Sciatic nerve (tissue), 2 donors: ENCODE measurements at places on chromosomes 4 and X. TPM values are rescaled to one million over a fixed set of nuclear protein-coding genes. Genes with fewer than 3 reads are reported as not detected.

The PDCL2 gene
- total RNA-seq: not detected

The LPAR4 gene
- total RNA-seq: 0.80 TPM

The KLB gene
- total RNA-seq: 1.2 TPM

The PAGE2B gene
- not detected for total RNA-seq

The LINC00632 gene
- 1,334 TPM for total RNA-seq

The MTMR8 gene
- 4.7 TPM for total RNA-seq

The CSN1S1 gene
- not detected for total RNA-seq

The GRIA2 gene
- total RNA-seq: 16.6 TPM

The VCX3B gene
- total RNA-seq: not detected

The ADH1A gene
- 2.8 TPM for total RNA-seq

The EGF gene
- total RNA-seq: 0.85 TPM

The TMPRSS11F gene
- total RNA-seq: not detected

The ADAMTS3 gene
- total RNA-seq: 2.3 TPM

The NPY2R gene
- not detected for total RNA-seq

DNA sequence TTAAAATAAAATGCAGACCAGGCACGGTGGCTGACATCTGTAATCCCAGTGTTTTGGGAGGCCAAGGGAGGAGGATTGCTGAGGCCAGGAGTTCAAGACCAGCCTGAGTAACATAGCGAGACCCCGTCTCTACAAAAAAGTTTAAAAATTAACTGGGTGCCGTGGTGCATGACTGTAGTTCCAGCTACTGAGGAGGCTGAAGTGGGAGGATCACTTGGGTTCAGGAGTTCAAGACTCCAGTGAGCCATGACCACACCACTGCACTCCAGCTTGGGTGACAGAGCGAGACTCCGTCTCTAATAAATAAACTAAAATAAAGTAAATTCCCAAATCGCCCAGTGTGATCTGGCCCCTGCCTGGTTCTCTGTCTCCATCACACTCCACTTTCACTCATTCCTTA, 43.7 kb downstream of the TENM3 start:
- DNase-seq: no peak

DNA sequence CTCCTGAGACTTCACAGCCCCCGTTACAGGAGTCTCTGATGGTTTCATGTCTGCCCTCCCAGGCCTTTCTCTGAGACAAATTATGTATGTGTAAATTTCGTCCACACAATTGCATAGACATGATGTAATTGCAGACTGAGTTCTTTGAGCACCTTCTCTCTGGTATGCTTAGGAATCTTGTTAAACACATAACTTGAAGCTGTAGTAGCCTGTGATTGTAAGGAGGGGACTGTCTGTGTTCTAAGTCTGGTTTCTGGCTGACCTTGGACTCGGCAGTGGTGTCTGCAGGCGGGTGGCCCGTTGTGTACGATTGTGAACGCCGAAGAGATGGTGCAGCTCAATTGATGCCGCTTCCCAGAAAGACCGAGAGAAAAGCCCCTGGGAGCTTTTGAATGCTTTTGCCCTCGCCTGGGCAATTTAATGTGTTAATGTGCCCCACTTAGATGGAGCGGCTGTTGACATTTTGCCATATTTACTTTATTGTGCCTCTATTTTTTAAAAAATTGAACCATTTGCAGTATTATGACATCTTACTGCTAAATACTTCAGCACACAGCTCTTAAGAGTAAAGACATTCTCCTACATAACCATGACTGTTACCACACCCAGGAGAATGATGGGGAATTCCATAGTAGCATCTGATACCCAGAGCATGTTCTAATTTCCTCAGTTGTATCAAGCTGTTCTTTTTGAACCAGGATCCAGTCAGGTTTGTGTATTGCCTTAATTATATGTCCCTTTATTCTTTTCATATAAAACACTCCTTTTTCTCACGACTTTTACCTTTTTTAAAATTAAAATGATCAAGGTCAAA, 58.4 kb upstream of the TADA2B start:
- DNase-seq: no peak

DNA sequence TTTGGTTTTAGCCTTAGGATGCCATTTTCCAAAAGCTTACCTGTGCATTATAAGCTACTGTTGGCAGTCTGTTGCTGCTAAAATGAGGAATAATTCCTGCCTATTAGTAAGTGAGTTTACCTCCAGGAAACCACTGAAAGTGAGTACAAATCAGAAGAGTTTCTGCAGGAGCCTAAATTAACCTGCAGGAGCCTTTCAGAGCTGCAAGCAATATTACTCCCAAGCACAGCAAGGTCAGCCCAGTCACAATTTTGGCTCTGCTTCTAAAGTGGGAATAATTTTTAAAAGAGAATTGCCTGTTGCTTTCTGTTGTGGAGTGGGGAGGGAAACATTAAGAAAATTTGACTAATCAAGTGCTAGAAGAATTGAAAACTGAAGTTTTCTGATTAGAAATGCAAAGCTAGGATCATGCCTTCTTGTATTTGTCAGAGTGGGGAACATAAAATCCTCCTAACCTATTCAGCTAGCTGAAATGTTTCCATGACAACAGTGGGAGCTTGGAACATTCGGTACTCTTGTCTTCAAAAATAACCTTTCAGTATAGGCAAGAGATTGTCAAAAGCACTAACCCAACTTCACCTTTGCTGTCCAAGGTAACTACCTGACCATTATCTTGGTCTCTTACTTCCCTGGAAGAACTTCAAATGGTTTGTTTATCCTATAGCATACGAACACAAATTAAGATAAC, 193.2 kb downstream of the COMMD8 start:
- no peak for DNase-seq

DNA sequence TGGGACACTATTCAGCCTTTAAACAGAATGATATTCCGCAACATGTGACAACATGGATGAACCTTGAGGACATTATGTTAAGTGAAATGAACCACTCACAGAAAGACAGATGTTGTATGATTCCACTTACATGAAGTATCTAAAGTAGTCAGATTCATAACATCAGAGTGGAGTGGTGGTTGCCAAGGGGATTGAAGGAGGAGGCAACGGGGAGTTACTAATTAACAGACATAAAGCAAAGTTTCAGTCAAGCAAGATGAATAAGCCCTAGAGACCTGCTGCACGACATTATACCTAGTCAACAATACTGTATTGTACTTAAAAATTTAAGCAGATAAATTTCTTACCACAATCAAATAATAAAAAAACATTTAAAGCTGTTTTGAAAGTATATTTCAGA, 105.0 kb upstream of the NR0B1 start:
- DNase-seq: no peak

- no peak for DNase-seq
These were observed 266.1 kb upstream of the ANXA10 start for GRCh38 chr4:167826281-167826680.

GRCh38 chr4:71322425-71322824, 16.4 kb upstream of the SLC4A4 start:
- no peak for DNase-seq

DNA sequence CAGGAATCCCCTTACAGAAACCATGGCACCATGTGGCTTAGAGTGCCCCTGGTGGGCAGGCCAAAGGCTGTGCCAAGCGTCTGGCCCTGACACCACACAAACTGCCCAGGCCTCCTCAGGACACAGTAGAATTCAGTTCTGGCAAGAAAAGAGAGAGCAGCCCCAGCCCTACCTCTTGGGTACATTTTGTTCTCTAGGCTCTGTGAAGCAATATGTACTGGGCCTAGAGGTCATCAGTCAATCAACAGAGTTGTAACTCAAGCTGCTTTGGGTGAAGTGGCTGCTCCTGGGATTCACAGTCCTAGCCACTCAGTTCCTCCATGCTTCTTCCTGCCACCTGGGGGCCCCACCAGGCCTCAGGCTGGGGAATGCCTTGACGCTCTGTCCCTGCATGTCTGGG, 158.1 kb upstream of the MAMLD1 start:
- no peak for DNase-seq

DNA sequence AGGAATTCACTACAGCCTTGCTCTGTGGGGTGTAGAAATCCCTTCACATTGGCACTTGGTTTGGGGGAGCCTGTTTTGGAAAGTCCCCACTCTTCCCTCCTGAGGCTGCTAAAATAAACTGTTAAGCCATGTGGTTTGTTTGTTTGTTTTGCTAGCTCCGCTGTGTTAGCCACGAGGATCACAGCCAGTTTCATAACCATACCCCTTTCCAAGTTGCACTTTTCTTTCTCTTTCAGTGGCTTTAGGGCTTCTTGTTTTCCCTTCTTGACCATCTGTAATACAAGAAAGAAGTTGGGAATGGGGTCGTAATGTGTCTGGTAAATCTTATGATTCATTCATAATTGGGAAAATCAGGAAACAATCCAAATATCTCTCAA, 24.8 kb upstream of the UXT start:
- DNase-seq: no peak

- DNase-seq: no peak
These were observed 1427.4 kb downstream of the PCDH7 start for GRCh38 chr4:32147446-32148085.

DNA sequence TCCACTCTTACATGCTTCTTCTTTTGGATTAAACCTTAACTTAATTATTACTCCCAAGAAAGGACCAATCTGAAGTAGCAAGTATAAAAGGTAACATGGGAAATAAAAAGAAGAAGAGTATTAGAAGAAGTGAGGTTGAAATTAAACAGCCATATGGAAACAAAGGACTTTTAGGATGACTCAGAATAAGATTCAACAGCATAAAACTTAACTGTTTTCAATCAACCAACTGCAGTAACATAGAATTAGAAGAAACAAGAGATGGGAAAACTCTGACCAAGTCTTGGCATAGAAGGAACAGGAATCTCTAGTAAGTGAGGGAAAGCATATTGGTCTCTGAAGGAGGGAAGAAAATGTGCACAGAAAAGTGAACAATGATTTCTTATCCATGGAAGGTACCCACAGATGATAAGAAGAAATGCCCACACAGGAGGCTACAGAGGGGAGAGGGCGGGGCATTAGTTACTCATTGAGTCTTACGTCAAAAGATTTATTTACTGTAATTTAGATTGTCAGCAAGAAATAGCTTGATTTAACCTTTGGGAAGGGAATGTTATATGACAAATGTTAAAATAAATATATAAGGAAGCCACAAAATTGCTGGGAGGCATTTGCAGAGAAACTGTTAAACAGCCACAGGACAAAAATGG, 177.3 kb downstream of the BANK1 start:
- DNase-seq: no peak

DNA sequence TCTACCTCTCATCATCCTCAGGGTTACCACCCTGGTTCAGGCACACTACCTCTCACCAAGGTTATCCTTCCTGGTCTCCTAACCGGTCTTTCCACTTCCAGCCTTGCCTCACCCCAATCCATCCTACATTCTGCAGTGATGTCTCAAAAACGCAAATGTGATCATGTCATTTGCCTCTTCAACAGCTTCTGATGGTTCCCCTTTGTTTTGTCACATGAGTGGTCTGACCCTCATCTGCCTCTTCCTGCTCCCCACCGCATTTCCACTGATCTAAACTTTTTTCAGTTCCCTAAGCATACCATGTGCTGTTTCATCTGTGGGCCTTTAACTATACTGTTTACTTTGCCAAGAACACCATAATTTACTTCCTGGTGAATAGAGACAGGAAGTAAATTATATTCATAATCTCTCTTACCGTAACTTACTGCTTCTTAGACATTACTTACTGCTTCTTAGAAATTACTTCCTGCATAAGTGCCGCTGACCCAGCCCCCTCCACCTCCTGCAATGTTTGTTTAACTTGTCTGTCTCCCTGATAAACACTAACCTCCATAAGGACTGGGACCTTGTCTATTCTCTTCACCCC, 27.1 kb upstream of the NSUN7 start:
- no peak for DNase-seq

DNA sequence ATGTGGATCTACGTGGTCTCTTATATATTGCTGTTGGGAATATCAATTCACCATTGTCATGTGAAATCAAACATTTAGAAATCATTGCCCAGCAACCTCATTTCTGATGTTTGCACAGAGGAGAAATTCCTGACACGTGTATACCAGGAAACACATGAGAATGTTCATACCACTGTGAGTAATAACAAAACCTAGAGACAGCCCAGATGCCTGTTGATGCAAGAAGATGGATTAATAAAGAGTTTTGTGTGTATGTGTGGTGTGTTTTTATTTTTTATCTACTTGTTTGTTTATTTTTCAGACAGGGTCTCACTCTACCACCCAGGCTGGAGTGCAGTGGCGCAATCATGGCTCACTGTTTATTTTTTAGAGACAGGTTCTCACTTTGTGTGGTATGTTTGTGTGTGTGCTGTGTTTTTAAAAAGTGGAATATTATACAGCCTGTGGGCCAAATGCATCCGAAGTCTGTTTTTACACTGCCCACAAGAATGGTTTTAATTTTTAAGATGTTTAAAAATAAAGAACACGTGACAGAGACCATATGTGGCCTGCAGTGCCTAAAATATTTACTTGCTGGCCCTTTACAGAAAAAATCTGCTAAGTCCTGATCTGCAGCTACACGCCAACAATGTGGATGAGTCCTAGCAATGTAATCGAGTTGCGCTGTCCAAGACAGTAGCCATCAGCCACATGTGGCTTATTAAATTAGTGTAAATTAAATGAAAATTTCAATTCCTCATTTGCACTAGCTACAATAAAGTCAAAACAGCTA, 39.2 kb downstream of the TXLNG start:
- DNase-seq: no peak

DNA sequence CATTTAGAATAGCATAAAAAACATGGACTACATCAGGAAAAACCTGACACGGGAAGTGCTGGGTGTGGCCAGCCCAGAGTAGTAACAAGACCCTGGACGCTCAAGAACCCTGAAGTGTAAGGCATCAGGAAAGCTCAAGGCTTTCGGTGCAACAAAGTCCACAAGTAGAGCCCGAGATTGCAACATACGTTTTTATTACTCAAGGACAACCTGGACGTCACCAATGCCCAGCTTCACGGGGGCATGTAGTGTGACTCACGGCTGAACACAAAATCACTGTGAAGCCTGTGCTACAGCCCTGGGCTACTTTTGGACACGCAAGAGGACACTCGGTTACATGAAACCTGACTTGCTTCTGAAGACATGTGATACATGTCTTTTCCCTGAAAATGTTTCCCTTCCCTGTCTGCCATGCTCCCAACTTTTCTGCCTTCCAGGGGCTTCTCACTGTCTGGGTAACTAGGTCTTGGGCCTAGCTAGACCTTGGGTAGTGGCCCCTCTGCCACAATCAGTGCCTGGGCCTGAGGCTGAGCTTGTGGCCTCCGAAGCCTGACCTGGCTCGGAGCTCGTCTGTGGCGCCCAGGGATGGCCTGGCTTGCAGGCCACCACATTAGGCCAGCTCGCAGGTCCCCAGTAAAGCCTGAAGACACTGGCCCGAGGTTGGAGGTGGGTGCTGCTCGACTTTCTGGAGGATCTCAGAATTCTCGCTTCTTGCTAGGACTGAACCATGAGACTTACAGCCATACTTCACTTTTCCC, 9.2 kb downstream of the IRAK1 start:
- DNase-seq: no peak

DNA sequence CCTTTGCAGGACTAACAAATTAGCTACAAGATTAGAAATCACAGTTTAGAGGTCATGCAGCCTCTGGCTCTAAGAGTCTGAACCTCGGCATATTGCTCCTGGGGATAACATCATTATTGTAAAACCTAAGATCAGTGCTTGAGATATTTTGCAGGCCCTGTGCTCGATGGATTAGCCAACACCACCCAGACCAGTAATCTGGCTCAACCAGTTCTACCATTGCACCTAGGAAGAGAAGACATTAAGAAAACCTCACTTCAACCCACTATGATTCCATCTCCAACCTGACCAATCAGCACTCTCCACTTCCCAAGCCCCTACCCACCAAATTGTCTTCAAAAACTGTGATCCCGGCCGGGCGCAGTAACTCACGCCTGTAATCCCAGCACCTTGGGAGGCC, 43.6 kb downstream of the WFS1 start:
- DNase-seq: no peak

- no peak for DNase-seq
These were observed 39.3 kb downstream of the NHSL2 start for GRCh38 chrX:71949844-71950445.
